ENCODE measurements at places on chromosomes 5 and 9. TPM values are rescaled to one million over a fixed set of nuclear protein-coding genes. Genes with fewer than 3 reads are reported as not detected.

FOXD4 gene
- total RNA-seq = 0.22 TPM

DNA sequence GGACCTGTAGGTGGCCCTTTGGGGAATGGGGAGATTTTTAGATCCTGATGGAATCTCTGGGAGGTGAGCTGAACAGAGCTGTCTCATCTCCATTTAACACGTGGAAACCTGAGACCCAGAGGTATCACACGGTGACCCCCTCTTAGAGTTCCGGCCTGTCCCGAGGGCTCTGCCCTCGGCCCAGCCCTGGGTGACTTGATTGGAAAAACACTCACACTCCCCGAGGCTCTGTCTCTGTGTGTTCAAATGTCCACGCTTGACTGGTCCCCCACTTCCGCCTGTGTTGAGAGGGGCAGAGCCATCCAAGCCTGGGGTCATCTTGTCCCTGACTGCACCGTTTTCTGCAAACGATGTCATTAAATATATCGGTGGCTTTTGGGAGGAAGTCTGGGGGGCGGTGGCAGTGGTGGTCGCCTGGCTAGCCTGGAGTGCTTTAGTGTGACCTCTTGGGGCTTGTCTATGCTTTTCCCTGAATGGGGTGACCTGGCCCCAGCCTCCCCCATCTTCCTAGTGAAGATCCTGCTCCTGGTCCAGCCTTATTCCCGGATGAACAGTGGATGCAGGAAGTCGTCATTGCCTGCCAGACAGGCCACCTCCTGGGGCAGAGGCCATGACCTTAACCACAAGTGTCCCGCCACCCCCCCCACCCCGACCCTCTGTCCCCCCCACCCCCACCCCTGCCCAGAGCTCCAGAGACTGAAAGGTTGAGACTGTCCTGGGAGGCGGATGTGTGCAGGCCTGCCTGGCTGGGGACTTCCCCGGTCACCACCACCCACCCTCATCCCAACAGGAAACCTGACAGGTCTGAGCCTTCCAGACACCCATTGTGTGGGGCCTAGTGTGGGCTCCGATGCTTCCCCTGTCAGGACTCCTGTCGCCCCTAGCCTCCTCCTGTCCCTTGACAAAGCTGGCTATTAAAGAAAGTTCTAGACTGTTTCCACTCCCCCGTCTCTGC, 5.3 kb upstream of the DAB2IP start:
- no peak for DNase-seq

GRCh38 chr5:77847814-77848290, 71.7 kb upstream of the TBCA start:
- DNase-seq = no peak

PIP5KL1 gene
- 3.7 TPM for total RNA-seq

GRCh38 chr5:6729386-6730310, 16.4 kb downstream of the TENT4A start:
- no peak for DNase-seq

GRCh38 chr9:73065439-73065838, 86.2 kb upstream of the ANXA1 start:
- no peak for DNase-seq

DNA sequence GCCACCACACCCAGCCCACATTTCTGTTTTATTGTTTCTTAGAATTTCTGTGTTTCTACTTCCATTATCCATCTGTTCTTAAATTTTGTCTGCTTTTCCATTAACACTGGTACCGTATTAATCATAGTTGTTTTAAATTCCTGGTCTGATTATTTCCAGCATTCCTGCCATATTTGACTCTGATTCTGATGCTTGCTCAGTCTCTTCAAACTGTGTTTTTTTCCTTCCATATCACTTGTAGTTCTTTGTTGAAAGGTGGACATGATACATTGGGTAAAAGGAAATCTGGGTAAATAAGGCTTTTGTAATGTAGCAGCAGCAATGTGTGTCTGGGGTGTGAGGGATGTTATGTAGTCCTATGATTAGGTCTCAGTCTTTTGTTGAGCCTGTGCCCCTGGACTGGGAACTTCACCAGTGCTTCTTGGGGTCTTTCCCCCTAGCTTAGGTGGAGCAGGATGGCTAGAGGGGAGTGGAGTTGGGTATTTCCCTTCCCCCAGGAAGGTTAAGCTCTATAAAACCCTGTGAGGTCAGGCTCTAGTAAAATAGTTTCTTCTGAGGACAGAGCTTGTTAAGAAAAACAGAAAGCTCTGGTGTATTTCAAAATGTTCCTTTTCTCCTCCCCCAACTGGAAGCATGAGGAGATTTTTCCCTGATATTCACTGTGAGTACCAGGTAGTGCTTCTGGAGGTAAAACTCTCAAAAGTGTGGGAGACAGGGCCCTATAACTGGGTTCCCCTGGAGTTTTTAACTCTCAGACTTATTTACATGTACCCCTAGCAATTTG, 10.1 kb upstream of the TMOD1 start:
- no peak for DNase-seq

GRCh38 chr5:137792303-137792702, 38.1 kb upstream of the HNRNPA0 start:
- DNase-seq = no peak

TEX48 gene
- total RNA-seq = not detected
